MV-4-11 (cell line): ENCODE measurements at places on chromosomes 11 and 22.

- DNase-seq: peak; percentile 90
Observed at GRCh38 chr11:119367661-119368120, 13.8 kb downstream of the USP2 start.

DNA sequence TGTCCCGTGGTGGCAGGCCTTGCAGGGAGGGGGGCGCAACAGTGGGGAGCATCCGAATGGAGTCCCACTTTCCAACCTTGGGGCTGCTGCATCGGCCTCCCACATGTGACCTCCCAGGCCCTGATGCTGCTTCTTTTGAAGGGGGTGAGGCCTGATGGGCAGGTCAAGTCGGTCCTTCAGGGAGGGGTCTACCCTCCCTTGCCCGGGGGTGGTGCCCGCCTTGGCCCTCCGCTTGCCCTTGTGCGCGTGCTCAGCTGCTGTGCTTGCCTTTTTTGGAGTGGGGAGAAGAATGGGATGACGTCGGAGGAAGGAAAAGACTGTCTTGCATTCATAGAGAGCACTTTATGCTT lies 66.9 kb downstream of the PRDM11 start:
- no peak for DNase-seq

DNA sequence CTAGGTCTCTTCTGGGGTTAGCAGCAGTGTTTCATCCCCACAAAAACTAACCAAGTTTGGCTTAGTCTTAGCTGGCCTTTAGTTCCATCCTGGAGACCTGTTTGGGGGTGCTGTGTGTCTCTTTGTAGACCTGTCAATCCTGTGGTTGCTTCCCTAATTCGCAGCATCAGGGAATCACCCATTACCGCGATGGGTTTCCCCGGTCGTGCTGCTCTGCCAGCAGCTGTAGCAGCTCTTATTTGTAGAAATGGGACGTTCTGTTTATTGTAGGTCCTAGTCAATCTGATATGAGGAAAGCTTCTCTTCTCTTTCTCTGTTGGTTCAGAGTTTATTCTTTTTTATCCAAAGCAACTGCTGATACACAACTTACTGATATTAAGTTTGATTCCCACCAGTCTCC lies 91.6 kb downstream of the CECR2 start:
- no peak for DNase-seq

DNA sequence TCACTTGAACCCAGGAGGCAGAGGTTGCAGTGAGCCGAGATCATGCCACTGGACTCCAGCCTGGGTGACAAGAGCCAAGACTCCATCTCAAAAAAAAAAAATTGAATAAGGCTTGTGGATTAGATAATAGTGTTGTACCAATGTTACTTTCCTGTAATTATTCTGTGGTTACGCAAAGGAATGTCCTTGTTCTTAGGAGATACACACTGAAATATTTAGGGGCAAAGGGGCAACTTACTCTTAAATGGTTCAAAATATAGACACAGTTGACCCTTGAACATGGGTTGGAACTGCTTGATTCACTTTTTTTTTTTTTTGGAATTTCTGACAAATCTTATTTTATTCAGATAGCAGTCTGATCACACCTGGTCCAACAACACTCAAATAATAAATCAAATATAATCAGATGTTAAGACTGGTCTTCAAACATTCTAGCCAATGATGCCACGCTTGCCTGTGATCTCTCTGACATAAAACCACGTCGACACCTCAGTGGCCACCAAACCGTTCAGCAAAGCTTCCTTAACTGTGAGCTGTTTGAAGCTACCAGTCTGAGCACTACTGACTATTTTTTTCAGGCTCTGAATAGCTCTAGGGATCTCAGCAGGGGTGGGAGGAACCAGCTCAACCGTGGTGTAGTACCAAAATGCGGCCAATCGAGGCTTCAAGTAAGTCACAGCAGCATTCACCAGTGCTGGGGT lies 710 bp downstream of the ATP5MGL start:
- no peak for DNase-seq

- peak; percentile 19 for DNase-seq
Observed at GRCh38 chr22:22810018-22810427, 77.6 kb upstream of the IGLL5 start.
